ENCODE measurements at places on chromosomes 5 and 9.

- no peak for DNase-seq
Observed at GRCh38 chr9:137220317-137221094, 1.5 kb downstream of the RNF208 start.

DNA sequence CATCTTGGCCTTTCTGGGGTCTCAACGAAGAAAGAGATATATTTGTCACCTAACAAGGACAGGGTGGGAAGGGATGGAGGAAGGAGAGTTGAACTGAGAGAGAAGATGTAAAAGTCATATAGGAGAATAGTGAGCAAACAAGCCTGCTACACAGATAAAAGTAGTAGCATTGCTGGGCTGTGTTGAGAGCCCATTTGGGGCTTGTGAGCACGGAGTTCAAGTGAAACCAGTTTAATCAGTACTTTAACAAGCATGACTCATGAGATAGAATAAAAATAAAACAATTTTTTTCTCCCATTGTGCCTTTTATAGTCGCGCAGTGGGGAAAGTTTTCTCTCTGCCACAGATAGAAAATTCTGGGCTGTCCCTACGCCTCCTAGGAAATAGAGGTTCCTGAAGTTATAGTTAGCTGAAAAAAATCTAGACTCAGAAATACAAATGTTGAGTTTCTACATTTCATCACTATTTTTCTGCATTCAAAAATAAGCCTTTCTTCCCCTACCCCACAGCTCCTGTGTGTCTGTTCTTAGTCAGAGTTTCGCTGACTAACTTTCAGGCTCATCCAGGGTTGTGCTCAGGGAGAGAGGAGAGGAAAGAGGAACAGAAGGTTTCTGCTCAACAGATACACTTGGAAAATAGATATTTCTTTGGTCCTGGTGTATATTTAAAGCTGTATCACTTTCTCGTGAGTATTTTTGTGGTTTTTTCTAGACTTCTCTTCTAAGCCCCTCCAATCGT lies 395.8 kb upstream of the ADAMTSL1 start:
- no peak for DNase-seq

DNA sequence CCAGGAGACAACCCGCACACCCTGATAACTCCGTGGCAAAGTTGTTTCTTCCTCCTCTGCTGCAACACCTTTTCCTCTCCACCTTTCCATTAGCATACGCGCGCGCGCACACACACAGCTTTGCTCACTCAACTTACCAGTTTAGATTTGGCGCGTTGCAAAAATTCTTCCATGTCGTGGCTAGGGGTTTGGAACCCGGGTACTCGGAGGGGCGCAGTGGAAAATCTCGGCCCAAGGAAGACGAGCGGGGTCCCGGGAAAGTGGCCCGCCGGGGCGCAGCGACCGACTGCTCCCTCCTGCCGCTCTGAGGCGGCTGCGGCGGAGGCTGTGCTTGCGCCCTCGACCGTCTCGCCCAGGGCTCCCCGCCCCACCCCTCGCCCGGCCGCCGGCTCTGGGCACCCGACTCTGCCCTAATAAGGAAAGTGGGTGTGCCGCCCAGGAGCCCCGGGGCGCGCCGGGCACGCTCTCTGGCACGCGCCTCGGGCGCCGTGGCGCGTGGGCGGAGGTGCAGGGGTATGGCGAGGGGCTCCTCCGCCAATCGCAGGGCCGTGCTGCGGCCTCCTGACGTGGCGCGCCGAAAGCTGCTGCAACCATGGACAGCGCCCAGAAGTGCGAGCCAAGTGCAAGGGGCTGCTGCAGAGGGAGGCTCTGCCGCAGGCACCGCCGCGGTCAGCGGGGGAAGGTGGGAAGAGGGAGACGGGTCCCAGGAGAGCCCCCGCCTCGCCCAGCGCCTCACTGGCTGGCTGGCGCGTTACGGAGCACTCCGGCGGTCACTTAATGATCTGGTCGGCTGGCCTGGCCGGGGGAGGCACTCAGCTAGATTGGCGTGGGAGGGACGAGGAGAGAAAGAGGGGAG lies at the start of gene PRUNE2:
Gene PRUNE2, minus strand, starts transcription at position 324 of the 856 bp plus-strand sequence. Its CDS starts 151 bp downstream, at position 173.
- DNase-seq, result peak; percentile 80

DNA sequence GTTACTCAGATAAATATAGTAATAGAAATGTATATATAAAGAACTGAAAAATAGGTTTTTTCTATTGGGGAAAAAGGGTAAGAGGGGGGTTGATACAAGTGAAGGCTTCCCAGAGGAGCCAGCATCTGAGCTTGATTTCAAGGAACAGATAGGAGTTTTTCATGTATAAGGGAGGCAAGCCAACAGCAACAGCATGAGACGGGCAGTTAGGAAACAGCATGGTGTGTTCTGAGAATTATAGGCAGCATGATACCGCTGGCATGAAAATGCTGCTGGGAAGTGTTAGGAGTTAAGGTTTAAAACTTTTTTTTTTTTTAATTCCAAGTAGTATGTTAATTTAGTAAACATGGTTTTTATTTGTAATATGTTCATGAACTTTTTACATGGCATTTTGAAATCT lies 9.7 kb downstream of the CDC37L1 start:
- DNase-seq, result no peak

DNA sequence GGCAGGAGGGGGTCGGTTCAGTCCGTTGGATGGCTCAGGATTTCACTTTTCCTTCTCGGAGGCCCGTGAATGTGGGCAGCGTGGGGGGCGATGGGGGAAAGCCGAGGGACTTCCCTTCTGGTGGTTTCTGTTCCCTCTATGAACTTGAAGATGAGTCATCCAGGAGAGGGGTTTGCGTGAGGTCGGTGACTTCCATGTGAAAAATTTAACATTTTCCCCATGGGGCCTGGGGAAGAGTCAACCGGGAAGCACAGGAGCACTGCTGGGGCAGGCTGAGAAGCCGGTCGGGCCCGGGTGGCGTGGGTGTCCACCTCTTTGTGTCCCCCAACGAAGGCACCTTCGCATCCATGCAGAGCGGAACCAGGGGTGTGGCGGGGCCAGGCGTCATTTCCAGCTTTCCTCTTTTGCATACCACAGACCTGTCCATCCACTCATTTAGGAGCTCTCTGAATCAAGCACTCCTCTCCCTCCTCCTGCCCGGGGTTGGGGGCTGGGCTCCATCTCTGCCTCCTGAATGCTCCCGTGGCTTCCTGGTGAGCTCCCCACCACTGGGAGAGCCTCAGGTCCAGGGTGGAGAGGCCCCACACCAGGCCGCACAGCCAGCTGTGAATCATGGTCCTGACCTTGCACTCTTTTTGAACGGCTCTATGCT lies 68.4 kb downstream of the ANKRD33B start:
- peak; percentile 88 for DNase-seq

GRCh38 chr5:111853748-111854147 lies 96.8 kb upstream of the NREP start:
- peak; percentile 68 for DNase-seq

DNA sequence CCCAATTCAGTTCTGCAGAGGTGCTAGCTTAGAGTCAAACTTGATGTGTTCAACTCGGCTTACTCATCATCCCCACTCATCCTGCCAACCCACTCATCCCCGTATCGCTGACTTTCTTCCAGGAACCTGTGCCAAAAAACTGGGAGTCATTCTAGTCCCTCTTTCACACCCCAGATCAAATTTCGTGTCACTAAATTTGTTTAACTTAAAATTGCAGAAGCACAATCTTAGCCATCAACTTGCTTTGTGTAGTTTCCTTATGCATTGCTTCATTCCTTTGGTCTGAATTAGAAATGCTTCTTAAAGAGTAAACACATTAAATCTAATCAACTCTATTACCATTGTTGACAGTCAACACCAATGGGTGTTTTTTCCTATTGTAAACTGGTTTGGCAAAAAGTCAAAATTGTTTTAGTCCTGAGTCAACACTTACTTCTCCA lies 162.4 kb downstream of the TTC39B start:
- DNase-seq, result no peak

GRCh38 chr9:135695642-135696041 lies 3.6 kb downstream of the SOHLH1 start:
- no peak for DNase-seq

DNA sequence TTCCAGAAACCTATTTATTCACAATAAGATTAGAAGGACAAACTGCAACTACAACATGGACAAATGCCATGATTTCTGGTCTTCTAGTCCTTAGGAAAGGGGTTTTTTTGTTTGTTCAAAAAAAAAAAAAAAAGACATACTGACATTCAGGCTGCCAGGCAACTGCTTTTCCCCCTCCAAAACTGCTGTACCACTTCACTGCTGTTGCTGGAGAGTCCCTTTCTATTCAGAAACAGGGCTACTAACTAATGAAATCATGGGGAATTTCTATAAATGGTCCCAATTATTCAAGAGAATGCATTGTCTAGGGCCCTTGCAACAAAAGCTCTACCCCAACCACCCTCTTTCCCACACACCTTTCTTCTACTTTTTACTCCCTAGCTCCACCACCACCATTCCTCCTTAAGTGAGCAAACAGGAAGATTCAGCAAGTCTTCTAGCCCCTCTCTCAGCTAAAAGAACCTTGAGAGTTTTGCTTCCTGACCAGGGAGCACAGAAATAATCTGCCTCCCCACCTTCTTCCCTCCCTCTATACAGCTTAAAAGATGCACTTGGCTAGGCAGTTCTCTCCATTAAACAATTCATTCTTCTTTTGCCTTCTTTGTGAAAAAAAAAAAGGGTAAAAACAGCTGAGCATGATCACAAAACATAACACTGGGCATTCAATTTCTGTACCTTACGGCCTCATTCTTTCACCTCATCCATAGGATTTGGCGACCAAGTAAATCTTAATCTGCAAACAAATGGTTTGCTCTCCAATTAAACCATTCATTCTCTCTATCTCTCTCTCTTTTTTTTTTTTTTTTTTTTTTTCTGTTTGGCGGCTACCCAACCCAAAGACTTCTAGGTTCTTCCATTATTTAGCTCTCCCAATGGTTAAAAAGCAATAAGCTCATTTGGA lies 13.8 kb downstream of the ZNF608 start:
- no peak for DNase-seq

DNA sequence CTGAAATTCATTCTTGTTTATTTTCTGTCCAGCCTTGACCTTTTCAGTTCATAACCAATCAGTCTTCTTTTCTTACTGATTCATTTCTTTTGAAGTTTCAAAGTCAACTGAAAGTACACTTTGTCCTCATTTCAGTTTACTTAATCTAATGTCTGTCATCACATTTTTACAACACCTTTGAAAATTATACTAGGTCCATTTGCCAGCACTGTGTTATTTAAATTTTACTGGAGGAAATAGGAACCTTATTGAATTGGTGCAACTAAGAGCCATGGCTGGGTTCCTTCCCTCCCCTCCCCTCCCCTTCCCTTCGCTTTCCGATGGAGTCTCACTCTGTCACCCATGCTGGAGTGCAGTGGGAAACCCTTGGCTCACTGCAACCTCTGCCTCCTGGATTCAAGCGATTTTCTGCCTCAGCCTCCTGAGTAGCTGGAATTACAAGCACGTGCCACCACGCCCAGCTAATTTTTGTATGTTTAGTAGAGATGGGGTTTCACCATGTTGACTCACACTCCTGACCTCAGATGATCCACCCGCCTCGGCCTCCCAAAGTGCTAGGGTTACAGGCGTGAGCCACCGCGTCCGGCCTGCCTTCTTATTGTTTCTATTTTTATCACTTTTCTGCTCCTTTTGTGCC lies 6.3 kb downstream of the RMI1 start:
- DNase-seq, result no peak

GRCh38 chr9:133207540-133208170 lies 1.4 kb downstream of the OBP2B start:
- no peak for DNase-seq

DNA sequence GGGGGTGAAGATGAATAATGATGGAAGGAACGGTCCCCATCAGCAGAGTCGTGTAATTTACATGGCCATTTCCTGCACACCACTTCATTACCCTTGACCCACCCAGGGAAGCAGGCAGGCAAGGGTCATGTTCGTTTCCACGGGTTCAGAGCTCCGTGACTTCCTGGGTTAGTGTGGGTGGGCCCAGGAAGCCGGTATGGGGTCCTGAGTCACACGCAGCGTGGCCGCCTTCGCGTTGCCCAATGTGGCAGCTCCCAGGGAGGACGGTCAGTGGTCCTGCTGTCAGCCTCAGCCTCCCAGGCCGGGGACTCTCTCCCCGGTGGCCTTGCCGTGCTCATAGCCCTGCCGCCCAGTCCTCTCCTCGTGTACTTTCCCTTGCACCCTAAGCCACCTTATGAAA lies 5.1 kb upstream of the TERT start:
- DNase-seq, result no peak

DNA sequence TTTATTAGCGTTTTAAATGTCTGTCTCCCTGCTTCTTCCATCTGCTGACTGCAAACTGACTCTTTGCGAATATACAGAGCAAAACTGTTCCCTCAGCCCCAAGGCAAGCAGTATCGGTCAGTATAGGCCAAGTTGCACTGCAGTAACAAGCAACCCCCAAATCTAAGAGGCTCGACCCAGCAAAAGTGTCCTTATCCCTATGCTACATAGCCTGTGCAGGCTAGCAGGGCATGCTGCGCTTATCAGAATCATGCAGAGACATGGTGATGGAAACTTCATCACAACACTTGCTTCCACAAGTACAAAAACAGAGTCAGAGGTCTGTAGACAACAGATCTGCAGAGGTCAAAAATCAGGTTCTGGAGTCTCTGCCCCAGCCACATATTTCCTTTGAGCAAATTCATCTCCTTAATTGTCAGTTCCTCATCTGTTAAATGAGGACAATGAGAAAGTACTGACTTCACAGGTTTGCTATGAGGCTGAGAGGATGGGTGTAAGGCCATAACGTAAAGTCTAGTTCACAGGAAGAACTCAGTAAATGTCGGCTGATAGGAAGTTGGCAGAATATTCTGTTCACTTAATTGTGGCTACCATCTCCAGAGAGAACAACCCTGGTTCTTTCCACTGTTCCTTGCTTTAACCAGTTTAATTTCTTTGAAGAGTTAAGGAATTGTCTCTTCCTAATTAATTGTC lies 9.6 kb upstream of the IL17B start:
- DNase-seq, result no peak

- DNase-seq, result no peak
Observed at GRCh38 chr5:16234598-16234997, 55.0 kb upstream of the MARCHF11 start.

DNA sequence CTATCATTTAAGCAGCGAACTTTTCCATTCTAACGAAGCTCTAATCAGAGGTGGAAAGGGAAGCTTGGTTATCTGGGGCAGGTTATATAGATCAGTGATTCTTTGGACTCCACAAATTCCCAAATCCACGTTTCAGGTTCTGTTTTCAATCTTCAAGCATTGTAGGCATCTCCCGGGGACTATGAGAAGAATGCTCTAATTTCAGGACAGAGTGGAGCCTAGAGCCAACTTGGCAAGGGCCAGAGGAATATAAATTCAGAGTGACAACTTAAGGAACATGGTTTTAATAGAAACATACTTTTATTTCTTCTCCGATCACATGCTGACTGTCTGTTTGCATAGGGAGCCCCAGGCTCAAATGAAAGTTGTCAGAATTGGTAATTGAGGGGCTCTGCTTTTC lies 514.0 kb upstream of the KLF4 start:
- DNase-seq, result no peak

- DNase-seq, result no peak
Observed at GRCh38 chr5:42760426-42760825, 3.8 kb downstream of the CCDC152 start.

DNA sequence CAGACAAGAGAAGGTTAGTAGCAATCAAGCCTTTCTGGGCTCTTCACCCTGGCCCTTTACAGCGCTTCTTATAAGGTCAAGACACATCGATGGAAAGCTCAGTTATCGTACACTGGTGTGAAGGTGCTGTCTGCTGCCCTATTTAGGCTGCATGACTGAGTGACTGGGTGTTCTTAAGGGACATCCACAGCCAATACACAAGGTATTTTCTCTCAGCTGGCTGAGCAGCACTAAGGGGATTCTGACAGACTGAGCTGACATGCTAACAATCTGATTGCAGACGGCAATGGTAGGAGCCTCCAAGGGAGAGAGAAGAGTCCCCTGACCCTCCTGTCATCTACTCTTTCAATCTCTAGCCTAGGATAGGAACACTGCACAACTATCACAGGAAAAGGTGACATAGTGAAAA lies 577.9 kb downstream of the ISL1 start:
- DNase-seq, result no peak

- peak; percentile 68 for DNase-seq
Observed at GRCh38 chr5:32508806-32509805, 64.6 kb upstream of the ZFR start.
